Hematopoietic multipotent progenitor cell treated with erythropoietin and hydrocortisone succinate and interleukin-3 and kit ligand, for 6 days (in vitro differentiated cells): ENCODE measurements at places on chromosomes 3 and 15.

DNA sequence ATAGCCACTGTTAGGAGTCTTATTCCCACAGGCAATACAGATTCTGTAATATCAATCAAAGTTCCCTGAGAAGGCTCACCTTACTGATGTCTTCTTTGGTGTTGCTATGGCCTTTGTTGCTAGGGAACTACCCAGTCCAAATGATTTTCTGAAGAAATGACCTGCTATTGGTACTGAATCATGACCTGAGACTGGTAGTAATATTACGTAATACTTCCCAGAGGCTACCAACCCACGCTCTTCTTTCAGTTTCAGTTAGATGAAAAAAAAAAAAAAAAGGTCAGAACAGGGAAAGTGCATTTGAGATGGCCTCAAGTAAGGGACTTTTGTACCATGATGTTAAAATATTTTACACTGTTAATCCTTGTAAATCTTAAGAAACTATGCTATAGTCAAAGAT is 1092.5 kb upstream of the EPHA6 start:
- DNase-seq = no peak

DNA sequence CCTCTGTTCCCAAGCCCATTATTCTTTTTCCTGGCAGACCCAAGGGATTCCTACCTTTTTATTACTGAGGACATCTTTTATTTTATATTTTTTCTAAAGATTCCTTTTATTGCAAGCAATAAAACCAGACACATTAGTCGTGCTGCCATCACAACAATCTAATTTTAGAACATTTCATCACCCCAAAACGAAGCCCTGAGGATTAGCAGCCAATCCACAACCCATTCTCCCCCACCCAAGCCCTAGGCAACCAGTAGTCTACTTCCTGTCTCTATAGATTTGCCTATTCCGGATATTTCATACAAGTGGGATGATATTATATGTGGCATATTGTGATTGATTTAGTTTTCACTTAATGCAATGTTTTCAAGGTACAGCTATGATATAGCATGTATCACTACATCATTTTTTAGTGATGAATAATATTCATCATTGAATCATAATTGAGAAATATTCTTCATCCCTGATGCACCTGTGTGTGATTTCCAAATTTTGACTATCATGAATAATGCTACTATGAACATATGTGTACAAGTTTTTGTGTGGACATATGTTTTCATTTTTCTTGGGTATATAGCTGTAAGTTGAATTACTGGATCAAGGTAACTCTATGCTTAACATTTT is 65.7 kb downstream of the IL1RAP start:
- DNase-seq = no peak

- DNase-seq = no peak
Observed at GRCh38 chr15:78605680-78606079, 15.1 kb downstream of the CHRNA3 start.

DNA sequence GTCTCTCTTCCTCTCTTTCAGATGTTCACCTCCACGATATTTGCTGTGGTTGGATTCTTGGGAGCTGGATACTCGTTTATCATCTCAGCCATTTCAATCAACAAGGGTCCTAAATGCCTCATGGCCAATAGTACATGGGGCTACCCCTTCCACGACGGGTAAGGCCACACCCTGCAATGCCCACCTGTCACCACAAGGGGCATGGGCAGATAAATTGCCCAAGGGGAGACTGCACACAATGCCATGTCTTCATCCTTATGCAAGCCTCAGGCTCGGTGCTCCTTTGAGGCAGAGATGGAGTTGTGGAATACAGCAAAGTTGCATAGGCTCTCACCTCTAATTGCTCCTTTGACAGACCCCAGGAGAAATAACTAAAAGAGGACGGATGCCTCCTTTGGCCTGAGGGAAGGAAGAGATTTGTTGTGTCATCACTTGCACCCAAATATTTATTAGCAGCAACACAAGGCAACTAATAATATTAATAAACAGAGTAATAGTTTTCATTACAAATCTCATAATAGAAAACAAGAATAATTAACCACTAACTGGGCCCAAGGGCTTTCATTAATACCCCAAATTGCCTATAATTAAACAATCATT is 13.2 kb downstream of the TM4SF4 start:
- peak; percentile 46 for DNase-seq

DNA sequence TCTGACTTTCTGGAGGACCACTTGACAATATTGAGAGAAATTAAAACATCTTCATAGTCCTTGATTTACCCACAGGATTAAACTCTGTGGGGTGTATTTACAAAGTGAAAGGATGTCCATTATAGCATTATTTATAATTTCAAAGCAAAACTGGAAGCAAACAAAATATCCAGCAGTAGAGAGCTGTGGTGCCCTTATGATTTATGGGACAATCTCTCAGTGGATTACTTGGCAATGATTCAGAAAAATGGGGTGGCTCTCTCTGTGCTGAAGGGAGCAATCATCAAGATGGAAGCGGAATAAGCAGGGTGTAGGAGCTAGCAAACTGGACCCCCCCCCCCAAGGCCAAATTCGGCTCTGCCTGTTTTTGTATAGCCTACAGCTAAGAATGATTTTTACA is 9.0 kb downstream of the PPCDC start:
- DNase-seq = peak; percentile 26

DNA sequence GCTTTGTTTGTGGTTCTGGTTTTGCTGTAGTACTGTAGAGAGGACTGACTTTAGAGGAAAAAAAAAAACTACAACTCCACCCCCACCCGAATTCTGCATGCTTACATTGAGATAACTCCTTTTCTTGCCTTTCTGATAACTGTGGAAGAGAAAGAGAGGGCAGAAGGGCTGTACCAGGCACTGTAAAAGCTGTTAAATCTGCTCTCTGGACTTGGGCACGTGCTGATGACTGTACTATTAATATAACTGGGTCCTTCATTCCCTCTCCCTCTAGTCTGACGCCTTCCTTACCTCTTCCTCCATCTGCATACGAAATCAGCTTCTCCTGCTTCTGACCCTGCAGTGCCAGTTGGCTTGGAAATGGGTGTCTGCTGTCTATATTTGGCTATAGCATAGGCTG is 15.0 kb downstream of the MAPKBP1 start:
- peak; percentile 84 for DNase-seq

- no peak for DNase-seq
Observed at GRCh38 chr15:61421470-61421869, 192.4 kb upstream of the RORA start.

DNA sequence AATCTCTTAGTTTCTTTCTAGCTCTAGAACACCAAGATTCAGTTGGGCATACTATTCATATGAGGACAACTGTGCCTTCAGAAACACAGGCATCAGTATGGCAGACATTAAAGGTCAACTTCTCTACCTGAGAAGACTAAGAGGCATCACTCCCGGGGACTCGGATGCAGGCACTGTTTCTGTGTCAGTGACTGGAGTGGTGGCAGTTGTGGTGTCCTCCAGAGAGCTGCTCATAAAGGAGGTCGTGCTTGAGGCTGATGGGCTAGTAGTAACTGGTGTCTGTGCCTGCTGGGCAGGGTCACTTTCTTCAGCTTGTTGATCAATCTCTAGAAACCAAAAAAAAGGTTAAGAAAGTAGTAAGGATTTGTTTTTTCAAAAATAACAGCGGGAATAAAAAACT is 75.2 kb downstream of the FBXL22 start:
- no peak for DNase-seq

DNA sequence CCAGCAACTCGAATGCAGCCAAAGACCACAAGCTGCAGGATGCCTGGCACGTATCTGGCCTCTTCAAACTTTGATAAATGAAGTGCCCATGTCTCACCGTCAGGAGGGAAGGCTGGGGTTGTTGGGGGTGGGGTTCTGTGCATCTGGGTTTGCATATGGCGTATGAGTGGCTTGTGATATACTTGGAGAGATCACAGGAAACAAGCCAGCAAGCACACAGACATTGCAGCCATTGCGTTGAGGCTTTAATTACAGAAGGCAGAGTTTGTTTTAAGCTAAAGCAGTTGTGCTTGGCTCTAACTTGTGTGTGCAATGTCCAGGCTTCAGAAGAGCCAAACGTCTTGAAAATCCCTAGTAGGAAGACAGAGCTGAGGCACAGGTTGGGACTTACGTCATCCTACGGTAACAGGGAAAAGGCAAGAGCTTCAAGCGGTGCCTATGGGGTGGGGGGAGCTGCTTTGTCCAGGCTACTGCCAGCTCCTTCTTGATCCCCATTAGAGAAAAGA is 109.2 kb downstream of the ASB7 start:
- DNase-seq = no peak

GRCh38 chr3:27802425-27802824 is 80.3 kb upstream of the EOMES start:
- DNase-seq = no peak

DNA sequence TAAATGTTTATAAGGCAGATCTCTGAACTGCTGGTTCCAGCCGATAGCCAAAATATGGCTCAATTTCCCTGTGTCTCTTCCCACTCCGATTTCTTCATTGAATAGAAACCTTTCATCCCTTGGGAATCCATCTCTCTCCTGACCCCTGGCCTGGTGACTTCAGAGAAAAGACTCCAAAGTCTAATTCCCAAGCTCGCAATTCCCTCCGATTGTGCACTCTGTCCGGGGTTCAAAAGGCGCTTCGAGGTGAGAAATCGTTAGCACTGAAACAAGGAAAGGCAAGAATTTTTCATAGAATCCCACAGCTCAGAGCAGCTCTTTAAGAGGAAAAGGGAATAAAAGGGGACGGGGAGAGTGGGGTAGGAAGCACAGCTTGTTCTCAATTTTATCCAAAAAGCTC is 18.4 kb upstream of the RAD18 start:
- no peak for DNase-seq

GRCh38 chr3:1404270-1404962 is 311.6 kb downstream of the CNTN6 start:
- DNase-seq = no peak
